ENCODE measurements at places on chromosomes 2 and 18.

- no peak for DNase-seq
Measured at GRCh38 chr2:181836583-181836982, 54.9 kb upstream of the ITPRID2 start.

DNA sequence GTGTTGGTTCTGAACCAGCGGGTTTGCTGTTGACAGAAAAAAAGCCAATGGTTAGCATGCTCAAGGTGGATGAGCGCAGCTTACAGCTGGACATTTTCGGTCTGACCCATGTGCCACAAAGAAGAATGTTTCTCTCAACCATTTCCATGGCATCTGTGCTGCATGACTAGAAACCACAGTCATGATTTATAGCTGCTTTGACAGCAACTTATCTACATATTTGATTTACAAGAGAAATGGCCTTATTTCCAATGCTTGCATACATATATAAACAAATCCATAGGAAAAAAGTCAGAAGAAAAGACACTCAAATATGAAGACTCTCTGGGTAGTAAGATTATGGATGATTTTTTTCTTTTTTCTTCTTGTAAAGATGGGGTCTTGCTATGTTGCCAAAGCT is 98.2 kb downstream of the DYNC1I2 start:
- DNase-seq: no peak

- DNase-seq: no peak
Measured at GRCh38 chr2:194383401-194383800, 1273.6 kb upstream of the SLC39A10 start.

DNA sequence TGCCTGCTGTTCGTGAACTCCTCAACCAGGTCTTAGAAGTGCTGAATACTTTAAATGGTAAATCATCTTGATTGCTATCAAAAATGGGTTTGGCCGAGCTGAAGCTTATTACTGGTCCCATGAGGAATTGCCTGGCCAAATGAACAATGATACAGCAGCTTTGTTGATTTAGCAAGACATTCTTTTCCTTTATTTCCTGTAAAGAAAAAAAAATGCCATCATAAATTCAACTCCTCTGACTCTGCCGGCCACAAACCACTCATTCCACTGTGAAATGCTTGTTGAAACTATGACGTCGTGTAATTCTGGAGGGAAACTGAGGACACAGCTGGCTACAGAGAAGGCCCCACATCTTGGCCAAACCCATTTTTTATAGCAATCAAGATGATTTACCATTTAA is 74.2 kb upstream of the ID2 start:
- DNase-seq: no peak

DNA sequence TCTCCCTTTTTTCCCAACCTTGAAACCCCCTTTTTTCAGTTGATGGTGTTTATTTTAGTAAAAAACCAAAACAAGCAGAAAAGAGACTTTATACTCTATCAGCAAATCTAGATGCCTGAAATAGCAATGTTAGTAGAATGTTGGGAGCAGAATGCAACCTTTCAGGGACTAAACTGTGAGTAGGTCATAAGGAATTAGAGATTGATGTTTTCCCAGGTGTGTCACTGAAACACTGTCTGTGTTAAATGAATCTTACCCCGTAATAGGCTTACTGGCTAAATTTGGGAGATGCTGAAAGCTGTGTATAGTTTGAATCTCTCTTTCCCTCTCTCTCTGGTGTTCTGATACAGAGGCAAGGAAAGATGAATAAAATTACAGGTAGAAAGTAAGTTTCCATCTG is 43.8 kb downstream of the AGFG1 start:
- no peak for DNase-seq

DNA sequence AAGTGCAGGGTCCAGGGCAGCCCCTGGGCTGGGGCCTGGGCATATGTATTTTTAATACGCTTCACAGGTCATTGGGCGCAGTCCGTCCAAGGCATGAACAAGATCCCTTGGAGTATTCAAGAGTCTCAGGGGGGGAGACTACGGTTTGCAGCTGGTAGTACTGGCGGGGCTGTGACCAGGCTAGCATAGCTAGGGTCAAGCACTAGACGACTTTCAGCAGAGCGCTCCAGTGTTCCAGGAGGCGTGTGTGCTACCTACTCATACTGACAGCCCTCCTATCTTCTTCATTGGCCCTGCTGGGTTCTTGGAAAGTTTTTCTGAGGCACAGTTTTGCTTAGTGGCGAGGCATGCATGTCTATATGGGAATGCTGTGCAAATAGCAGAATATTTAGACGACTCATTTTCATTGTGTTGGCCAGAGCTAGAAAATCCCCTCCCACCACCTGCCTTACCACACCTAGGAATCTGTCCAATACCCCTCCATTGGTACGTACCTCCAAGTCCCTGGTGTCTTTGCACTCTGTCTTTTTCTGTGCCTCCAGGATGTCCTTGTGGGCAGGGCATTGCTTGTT is 68.2 kb downstream of the GLI2 start:
- no peak for DNase-seq

DNA sequence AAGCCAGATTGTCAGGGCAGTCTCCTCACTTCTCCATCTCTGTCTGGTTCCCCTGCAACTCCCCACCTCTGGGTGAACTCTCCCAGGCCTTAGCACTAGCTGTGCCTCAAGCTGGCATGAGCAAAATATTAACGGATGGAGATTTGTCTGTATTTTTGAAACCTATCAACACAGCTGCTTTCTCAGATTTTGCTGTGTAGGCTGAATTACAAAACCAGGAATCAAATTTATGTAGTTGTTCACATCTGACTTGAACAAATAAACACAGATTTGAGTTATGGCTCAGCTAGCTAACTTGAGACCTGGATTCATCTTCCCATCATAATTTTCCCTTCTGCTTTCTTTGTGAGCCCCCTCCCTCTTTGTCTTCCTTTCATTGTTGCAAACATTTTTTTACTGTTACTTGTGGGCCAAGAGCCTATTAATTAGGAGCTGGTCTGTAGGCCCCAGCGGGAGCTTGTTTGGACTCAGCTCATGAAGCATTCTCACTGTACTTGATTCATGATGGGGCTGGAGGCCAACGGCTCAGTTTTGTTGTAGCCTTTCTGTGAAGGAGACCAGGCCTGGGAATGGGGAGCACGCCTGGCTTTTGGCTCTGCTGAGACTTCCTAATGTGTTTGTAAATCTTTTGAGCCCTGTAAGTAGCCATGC is 164.1 kb upstream of the GATA6 start:
- DNase-seq: no peak

DNA sequence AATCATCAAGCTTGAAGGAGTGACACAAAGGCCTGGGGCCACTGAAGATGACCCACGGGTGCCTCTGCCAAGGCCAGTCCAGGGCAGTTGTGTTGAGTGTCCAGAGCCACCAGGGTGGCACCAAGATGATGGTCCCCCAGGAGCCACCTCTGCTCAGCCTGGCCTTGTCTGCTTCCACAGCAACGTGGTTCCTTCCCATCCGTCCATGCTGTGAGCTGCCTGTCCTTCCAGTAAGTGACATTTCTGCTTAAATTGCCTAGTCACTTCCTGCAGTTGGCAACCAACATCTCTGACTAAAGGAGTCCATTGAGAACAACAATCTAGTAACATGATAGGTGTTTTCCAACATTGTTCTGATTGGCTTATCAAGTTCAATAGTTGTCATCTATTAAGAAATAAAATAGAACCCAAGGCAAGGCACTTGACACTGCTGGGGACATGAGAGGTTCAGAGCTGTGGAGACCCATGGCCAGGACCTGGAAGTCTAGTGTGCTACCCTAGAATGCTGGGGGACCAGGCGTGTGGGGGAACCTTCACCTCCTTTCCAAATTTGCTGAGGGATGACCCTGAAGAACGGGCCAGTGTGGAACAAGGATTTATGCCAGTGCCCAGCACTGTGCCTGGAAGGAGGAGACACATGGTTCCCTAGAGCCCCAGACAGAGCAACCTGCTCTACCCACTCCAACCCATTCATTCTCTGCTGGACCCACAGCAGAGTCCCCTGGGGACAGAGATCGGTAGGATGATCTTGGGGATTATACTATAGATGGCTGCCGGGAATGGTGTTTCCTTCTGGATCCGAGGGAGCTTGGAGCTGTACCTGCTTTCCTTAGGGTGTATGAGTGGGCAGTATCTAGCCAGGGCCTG is 98.9 kb upstream of the EPC2 start:
- peak; percentile 73 for DNase-seq

- DNase-seq: no peak
Measured at GRCh38 chr2:45968946-45969584, 317.6 kb downstream of the PRKCE start.

Measured in inflammatory macrophage treated with lipopolysaccharide for 1 hour (primary cell).